Activated T-cell treated with anti-CD3 and anti-CD28 coated beads for 24 hours (primary cell): ENCODE measurements at places on chromosomes 12 and 14.

DNA sequence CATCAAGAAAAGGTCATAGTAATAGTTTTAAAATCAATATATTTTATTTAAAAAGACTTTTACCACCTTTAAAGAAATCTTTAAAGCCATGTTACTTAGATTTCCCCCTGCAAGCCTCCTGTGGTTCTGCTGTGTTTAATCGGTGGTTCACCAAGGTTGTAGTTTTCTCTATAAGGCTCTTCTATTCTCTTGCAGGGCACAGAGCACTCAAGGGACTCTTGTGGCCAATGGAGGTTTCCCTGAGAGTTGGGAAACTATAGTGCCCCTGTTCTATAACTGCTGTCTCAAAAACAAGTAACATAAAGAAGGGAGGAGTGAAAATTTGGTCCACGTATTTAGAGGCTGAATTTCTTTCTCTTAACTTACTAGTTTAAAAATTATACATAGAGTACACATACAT lies 25.0 kb downstream of the DACT1 start:
- DNase-seq = no peak

DNA sequence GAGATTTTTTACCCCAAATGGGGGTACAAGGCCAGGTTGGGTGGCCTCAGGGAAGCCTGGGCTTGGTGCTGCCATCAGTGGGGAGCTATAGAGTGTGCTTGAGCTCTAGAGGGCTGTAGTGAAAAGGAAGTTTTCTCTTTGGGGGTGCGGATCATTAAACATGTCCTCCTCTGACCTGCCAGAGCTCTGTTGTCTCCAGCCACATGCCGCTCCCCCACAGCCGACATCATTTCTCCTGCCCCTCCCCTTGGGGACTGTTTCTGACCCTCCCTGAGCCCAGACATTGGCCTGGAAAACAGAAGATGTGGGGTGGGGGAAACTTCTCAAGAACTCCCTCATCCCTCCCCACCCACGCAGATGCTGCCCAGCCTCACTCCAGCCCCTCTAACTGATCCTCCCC lies 25.3 kb downstream of the DTX1 start:
- no peak for DNase-seq

DNA sequence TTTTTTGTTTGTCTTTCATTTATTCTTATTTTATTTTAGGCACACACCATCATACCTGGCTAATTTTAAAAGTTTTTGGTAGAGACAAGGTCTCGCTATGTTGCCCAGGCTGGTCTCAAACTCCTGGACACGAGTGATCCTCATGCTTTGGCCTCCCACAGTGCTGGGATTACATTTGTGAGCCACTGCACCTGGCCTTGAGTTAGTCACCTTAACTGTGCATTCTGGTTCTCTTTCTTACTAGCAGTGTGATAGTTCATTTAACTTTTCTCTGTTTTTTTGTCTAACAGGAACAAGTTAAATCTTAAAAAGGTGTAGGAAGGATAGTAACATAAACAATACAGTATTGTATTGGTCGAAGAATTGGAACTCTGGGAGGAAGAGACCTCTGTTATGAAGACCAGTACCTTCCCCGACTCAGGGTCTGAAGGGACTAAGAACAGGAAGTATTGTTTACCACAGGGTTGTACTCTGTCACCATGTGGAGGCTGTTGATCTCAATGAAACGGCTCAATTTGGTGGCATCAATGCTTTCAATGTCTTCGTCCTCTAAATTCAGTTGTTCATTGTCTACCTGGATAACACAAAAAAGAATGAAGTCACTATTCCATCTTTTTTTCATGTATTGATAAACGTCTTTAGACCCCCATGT lies 17.7 kb downstream of the ERP27 start:
- no peak for DNase-seq

DNA sequence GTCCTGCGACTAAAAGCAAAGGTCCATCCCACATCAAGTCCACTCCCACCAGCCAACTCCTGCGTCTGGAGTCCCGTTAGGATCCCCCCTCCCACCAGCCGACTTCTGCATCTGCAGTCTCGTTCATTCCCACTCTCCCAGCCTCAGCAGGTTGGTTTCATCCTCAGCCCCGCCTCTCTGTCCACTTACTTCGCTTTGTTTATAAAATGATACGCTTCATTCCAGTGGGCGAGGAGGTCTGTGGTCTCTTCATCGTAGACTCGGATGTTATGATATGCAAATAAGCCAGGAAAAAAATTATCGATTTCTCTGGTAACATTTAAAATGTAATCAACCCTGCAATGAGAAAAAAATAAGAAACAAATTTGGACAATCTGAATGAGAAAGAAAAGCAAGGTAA lies 56.8 kb downstream of the SSH1 start:
- DNase-seq = no peak

DNA sequence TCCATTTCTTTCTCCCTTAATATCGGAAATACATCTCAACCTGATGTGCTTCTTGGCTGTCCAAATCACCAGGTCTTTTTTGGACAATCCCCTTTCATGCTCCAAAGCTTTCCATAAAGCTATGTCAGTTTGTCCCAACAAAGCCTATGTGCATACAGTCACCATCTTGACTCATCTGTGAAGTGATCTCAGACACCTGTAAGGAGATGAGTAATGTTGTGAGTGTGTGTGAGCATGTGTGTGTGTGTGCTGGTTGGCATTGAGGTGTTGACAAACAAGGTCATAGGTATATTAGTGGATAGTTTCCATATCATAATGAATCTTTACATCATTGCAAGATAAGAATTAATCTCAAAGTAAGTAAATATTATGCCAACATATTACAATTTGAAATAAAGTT lies 1243.3 kb upstream of the SEL1L start:
- DNase-seq = no peak

DNA sequence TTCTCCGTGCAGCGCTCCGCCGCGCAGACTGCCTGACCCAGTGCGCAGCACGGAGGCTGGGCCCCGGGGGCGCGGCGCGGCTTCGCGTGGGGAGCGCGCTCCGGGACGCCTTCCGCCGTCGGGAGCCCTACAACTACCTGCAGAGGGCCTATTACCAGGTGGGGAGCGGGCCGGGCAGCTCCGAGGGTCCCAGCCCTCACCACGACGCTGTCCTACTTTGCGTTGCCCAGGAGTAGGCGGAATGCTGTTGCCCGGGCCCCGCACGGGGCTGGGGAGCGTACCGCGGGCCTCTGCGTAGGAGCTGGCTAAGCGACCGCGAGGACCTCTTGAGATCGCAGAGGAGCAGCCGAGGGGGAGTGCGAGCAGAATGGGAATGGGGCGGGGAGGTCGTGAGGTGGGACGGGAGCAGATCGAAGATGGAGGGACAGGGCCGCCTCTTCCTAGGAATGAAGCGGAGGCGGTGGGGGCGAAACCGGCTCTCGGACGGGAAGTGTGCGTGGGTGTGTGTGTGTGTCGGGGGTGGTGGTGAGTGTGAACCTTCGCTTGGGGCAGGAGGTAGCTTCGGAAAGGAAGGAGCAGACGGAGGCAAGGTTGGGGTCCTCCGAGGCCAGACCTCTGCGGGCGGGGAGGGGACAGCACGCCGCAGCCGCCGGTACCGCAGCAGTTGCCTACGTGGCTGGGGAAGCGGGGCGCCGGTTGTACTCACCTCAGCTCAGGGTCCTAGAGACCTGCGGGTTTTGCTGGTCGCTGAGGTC lies 751 bp downstream of the P3H3 start:
- DNase-seq = no peak

DNA sequence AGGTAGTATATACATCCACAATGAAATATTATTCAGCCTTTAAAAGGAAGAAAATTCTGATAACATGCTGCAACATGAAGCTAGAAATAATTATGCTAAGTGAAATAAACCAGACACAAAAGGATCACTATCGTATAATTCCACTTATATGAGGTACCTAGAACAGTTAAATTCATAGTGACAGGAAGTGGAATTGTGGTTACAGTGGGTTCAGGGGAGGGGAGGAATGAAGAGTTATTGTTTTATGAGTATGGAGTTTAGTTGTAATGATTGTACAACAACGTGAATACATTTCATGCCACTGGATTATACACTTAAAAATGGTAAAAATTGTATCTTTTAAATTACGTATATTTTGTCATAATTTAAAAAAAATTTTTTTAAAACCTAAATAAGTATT lies 21.0 kb downstream of the EEA1 start:
- no peak for DNase-seq

GRCh38 chr14:67387195-67387594 lies 24.8 kb downstream of the PLEK2 start:
- DNase-seq = no peak

GRCh38 chr14:99093532-99094517 lies 178.2 kb downstream of the BCL11B start:
- DNase-seq = no peak

DNA sequence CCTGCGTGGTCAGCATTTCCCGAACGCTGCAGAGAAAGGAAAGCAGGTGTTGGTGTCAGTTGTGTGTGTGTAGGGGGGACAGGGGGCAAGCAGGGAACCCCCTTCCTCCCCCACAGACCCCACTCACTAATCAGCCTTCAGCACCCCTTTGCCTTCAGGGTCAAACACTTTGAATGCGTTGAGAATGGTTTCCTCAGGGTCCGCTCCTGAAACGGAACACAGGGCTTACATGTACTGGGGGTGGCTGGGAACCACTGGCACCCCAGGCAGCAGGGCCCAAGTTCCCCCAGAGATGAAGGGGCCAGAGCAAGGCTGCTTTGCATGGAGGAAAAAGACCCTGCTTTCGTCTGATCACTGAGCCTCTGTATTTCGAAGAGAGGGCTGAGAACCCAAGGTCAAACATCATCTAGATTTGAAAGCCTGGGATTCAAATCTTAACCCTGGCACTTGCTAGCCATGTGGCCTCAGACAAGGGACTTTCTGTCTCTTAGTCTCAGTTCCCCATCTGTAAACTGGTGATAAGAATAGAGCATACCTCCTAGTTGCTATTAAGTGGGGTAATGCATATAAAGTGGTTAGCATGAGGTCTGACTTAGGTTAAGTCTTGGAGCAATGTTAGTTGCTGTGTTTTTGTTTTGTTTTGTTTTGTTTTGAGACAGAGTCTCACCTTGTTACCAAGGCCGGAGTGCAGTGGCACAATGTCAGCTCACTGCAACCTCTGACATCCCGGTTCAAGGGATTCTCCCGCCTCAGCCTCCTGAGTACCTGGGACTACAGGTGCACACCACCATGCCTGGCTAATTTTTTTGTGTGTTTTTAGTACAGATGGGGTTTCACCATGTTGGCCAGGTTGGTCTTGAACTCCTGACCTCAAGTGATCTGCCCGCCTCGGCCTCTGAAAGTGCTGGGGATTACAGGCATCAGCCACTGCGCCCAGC lies 7.0 kb downstream of the MYL2 start:
- no peak for DNase-seq

DNA sequence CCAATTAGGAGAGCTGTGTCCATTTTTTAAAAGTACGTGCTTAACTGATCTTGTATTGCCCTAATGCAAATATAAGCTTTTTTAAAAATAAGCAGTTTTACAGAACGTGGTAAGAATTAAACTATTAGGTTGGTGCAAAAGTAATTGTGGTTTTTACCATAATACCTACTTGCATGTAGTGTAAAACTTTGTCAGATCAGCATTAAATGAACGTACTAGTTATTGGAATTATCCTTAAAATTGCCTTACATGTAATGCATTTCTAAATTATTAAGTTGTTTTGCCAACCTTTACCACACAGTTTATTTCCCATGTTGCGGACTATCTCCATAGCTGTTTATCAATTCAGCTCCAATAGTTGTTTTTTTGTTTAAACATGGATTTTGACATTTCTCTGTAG lies 10.9 kb downstream of the CAND1 start:
- DNase-seq = no peak

DNA sequence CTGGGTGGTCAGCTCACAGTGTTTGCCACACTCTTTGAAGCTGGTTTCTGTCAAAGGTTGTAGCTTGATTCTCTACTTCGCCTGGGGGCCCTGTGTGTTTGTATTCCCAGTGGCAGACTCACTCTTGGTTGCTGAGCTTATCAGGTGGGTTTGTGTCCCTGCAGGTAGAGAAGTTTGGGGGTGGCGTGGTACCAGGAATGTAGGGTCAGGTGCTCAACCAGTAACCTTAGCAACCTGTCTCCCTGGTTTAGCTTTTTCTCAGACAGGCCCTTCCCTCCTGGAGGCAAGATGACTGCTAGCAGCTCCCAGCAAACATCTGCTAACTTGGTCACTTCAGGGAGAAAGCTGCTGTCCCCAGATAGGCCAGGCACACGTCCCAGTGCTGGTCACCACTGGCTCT lies 352.2 kb downstream of the AACS start:
- DNase-seq = no peak

DNA sequence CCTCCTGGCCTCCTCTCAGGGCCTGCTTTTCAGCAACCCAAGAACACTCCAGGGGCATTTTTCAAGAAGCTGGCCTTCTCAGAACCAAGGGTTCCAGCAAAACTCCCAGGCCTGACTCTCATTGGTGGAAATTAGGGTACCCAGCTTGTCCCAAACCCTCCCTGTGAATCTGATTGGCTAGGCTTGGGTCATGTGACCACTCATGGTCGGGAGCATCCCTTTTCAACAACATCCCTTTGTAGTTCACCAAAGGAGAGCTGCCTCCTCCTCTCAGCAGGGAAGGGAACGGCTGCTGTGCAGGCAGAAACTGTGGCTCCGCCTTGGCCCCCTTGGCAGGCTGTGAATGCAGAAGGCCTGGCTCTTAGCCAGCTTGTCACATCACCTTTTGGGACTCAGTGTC lies 94.5 kb downstream of the AACS start:
- no peak for DNase-seq

GRCh38 chr12:6226002-6226678 lies 25.9 kb downstream of the CD9 start:
- no peak for DNase-seq

GRCh38 chr12:2751230-2751629 lies 43.5 kb upstream of the FKBP4 start:
- DNase-seq = no peak

- DNase-seq = no peak
Measured at GRCh38 chr14:100867631-100868315, 35.7 kb downstream of the RTL1 start.

GRCh38 chr14:35336494-35337268 lies 44.5 kb downstream of the PSMA6 start:
- DNase-seq = no peak

DNA sequence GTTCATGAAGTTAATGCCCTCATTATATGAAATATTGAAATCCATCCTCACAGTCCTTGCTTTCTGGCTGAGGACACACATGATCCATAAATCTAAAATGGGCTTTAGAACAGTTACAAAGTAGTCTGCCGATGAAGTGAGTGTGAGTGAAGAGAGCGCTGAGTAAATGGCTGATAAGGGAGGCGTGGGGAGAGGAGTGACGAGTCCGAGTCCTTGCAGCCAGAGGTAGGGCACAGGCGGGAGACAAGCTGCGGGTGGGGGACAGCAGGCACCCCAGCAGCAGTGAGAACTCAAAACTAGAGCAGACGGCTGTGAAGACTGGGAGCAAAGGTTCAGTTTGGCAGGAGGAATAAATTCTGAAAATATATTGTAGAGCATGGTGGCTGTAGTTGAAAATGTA lies 140.1 kb upstream of the ATP2B1 start:
- no peak for DNase-seq
